ENCODE measurements at places on chromosomes 12 and 14.

- no peak for DNase-seq
Measured at GRCh38 chr14:76882651-76883050, 56.4 kb downstream of the LRRC74A start.

DNA sequence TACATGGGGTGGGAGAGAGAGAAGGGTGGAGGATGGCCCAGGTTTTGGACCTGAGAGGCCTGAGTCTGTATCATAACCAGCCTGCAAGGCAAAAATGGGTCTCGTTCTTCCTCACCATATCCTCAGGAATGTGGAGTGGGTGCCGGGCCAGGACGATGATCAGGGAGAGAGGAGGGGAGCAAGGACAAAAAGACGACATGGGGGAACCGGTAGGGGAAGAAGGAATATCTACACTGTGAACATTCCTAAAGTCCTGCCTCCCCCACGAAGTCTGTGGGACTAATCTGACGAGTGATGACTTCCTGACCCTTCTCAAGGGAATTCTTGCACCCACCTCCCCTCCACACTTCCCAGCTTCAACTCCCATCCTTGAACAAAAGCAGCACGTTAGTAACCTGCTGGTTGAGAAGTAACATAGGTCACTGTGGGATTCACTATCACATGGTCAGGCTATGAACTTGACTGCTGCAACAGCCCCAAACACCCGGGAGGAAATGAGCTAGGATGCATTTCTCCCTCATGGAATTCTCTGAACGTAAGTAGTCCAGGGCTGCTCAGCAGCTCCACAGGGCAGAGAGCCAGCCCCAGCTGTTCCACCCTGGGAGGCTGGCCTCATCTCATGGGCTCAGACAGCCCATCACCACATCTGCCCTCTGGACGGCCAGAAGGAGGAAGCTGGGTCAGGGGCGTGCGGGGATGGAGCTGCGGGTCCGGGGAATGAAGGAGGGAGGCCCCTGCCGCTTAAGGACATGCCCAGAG is 36.8 kb upstream of the VWF start:
- no peak for DNase-seq

DNA sequence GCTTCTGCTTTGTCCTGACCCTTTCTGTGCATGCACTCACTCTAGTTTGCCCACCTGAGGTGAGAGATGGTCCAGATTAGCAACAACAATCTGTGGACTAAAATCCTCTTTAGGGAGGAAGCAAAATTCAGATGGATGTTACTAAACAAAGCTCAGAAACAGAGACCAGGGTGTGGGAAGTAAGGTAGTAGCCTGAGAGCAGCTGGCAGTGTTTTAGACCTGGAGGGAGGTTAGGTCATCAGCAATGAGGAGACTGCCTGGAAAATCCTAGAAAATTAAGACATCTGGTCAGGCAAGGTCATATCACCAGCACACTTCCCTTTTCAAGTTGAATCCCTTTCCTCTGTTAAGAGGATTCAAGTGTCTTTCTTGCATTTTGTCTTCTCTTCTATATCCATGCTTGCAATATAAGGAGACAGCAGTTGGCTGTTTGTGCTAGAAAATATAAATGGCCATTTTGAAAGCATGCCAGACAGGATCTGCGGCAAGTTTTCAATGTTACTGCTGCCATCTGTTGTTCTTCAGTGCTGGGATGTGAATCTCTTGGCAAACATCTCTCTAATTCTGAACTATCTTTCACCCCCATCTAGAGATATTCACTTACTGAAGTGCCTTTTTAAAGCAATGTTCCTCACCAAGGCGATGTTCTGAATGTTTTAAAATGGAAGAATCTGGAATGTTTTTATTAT is 266.4 kb downstream of the NAV3 start:
- DNase-seq: no peak

DNA sequence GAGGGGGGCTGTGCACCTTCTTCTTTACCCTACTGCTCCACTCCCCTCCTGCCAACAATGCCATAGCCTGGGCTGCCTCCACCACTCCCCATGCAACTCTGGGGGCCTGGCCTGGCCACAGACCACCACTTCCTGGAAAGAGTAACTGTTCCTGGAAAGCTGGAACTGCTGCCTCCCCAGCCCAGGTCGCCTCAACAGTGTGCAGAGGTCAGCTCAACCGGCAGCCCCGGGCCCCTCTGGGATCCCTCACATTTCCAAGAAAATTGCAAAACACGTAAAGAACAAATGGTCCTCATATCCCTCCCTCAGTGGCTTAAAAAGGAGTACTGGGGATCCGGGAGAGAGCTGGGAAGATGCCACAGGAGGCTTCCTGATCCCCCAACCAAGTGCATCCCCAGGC is 22.4 kb upstream of the DIO3 start:
- DNase-seq: no peak

DNA sequence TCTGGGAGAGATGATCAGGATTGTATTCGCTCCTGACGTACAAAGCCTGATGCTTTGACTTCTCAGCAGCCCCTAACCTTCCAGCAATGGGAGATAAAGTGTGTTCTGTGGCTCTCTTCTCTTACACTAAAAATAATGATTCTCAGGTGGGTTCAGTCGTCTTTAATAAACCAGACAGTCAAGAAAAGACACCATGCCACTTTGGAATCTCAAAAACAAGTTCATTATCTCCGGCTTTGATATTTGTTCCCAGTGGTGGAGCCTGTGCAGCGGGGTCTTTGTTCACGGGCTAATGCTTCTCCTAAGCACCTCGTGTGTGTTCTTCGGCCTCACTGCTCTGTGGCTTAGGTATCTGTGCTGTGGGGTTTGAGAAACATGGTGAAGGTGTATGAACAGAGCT is 1.6 kb downstream of the ACVR1B start:
- peak; percentile 17 for DNase-seq

DNA sequence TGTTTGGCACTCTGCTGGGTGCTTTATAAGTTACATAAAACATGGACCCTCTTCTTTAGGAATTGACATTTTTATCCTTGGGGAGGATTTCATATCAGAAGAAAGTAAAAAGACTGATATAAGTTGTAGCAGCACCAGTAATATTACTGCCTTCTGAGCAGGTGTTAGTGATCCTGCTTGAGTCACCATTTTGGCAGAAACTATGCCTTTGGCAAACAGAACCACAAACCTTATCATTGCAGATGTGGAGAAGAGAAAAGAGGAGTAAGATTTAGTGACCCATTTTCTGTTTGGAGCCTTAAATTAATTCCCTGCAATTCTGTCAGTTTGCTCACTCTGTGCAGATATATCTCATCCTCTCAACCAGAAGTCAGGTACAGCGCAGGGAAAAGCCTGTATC is 23.0 kb downstream of the ZNF410 start:
- no peak for DNase-seq

- no peak for DNase-seq
Measured at GRCh38 chr12:88306471-88307069, 164.5 kb downstream of the TMTC3 start.

GRCh38 chr14:64114166-64114565 is 180.0 kb downstream of the ESR2 start:
- no peak for DNase-seq

DNA sequence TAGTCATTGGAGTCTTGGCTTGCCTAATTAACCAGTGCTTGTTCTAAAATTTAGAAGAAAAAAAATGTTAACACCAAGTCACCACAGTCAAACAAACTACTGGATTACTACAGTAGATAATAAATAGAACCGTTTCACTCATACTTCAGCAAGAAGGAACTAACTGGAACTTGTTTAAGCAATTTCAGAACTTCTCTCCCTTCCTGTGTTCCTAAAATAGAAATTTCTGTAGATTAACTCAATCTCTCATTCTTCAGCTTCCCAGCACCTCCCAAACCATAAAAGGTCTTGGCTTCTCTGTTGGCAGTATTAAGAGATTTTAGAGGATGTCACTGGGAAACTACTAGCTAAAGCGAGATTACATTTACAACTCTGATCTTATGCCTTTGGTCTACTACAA is 18.6 kb downstream of the GNS start:
- no peak for DNase-seq

GRCh38 chr12:51947246-51947996 is 4.1 kb upstream of the ACVR1B start:
- no peak for DNase-seq

GRCh38 chr14:102079700-102079979 is 7.2 kb downstream of the HSP90AA1 start:
- no peak for DNase-seq

GRCh38 chr12:56593909-56594621 is 36.1 kb downstream of the BAZ2A start:
- peak; percentile 73 for DNase-seq

- peak; percentile 15 for DNase-seq
Measured at GRCh38 chr14:70189456-70190077, 816 bp upstream of the SLC8A3 start.

- no peak for DNase-seq
Measured at GRCh38 chr14:89166633-89167032, 250.4 kb downstream of the FOXN3 start.

GRCh38 chr14:105478398-105479251 is 4.0 kb downstream of the CRIP2 start:
- DNase-seq: peak; percentile 48

DNA sequence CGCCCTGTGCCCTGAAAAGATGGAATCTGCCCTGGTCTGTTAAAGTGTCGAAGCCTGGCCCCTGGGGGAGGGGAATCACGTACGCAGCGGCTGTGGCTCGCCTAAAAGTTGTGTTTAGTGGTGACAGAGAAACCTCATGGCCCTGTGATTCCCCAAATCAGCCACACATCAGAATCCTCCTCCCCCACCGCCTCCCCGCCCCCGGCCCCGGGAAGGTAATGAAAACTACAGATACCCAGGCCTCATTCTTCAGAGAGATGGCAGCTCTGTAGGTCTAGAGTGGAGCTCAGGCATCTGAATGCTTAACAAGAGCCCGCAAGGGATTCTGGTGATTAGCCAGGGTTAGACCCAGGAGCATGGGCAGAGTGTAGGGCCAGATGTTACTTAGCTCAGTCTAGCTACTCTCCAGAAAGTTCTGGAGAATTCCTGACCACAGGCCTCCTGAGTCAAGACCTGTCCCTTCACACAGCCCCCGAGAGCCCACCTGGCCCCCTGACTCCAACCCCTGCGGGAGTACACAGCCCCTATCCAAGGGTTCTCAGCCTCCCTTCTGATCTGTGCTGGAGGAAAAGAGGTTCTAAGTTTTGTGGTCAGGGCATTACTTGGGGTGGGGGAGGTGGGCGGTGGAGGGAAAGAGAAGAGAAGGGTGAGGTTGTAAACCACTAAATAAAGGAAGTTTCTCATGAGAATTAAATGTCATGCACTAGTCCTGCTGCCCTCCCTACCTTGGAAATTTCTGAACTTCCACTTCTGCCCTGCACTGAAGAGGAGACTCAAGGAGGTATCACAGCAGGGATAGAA is 114.8 kb downstream of the PLXNC1 start:
- DNase-seq: no peak

- DNase-seq: no peak
Measured at GRCh38 chr12:69272511-69272910, 33.1 kb downstream of the CPSF6 start.

DNA sequence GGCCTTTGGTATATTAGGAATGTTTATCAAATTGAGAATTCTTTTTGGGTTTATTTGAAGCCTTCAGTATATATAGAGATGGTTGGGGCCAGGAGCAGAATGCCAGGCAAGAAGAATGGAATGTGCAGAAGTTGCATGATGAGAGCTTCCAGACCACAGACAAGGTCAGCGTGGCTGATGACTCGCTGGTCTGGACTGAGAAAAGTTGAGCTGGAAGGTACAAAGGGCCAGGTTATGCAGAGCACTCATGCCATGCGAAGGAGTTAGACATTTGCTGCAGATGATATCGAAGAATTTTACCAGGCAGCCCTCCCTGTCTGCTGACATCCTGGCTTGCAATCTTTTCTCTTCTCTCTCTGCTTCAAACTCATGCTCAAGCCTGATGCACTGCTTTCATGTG is 196.2 kb upstream of the ARHGAP5 start:
- DNase-seq: no peak

DNA sequence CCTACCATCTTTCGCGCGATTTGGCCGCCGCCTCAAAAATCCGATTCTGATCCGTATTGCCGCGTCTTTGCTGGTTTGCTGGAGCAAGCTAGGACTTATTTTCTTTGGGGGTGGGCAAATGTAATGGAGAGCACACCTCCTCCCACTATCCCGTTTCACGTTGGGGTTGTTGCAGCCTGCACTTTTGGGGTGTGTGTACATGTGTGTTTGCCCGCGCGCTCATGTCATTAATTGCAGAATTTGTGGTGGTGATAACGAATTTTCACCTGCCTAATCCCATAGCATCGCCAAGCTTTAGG is 657 bp downstream of the METAP2 start:
- no peak for DNase-seq

DNA sequence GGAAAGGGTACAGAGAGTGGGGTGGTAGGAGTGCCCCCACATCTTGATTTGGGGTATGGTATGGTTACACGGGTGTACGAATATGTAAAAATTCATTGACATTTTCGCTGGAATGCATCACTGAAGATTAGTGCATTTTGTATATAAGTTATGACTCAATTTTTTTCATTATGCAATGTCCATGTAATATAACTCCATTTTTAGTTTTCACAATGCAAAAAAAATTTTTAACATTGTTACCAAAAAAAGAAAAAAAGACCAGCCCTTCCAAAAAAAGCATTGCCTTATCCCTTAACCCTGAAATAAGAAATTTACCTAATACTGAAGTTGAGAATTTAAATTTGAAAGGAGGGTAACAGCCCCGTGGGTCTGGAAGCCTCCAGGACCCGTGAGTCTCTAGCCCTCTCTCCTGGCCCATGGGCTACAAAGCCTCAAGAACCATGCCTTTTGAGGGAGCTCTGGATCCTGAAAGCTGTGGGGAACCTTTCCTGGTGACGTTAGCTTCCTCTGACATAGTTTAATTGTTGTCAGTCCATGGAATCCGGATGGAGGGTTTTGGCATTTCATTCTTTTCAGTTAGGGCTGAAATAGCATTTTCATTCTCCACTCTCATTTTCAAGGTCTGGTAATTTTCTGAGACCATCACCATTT is 55.6 kb upstream of the ACTN1 start:
- DNase-seq: no peak

DNA sequence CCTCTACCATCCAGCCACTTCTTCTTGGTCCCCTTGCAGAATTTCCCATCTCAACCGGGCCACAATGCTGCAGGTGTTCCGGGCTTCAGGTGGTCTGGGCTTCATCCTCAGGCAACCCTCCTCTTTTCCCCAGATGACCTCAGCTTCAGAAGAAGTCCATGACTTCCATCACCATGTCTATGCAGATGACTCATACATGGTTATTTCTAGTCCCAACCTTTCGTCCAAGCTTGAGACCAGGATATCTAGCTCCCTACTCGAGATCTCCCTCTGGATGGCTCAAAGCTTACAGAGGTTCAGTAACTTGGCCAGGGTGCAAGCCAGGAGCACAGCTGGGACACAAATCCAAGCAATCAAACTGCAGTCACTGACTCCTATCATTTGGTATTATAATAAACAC is 154.6 kb upstream of the NOS1 start:
- no peak for DNase-seq

- no peak for DNase-seq
Measured at GRCh38 chr14:99945732-99946651, 119.2 kb upstream of the EVL start.

- no peak for DNase-seq
Measured at GRCh38 chr12:48788524-48788853, 400 bp downstream of the ADCY6 start.

GRCh38 chr14:90703841-90704737 is 112.1 kb downstream of the TTC7B start:
- no peak for DNase-seq
